NCI-H1048 (cell line): ENCODE measurements at places on chromosomes 2 and 18.

DNA sequence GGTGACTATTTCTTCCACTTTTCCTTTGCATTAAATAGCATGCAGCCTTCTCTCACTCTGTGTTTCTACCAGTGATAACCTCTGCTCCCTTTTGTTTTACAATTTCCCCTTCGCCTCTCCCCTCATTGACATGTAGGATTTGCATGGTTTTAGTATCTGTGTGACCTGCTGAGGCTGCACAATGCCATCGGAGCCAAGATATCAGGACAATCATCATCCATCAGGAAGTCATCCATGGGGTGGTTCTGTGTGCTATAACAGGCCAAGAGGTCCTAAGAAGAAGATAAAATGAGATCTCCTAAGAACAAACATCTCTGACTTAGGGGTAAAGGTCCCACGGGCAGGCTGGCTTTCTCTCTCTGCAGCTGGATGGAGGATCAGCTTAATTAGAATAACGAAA is 65.6 kb downstream of the EHD3 start:
- DNase-seq: no peak

GRCh38 chr2:56348392-56349210 is 164.8 kb downstream of the CCDC85A start:
- no peak for DNase-seq

DNA sequence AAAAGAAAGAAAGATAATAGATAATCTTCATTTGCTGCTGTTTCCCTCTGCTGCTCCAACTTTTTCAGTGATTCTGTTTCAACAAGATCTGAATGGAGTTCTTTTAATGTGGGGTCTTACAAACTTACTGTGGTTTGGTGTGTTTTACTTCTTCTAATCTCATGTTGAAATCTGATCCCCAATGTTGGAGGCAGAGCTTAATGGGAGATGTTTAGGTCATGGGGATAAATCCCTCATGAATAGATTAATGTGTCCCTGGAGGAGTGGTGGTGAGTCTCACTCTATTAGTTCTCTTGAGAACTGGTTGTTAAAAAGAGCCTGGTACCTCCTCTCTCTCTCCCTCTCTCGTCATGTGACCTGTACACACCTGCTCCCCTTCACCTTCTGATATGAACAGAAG is 442.4 kb downstream of the EPHA4 start:
- no peak for DNase-seq

DNA sequence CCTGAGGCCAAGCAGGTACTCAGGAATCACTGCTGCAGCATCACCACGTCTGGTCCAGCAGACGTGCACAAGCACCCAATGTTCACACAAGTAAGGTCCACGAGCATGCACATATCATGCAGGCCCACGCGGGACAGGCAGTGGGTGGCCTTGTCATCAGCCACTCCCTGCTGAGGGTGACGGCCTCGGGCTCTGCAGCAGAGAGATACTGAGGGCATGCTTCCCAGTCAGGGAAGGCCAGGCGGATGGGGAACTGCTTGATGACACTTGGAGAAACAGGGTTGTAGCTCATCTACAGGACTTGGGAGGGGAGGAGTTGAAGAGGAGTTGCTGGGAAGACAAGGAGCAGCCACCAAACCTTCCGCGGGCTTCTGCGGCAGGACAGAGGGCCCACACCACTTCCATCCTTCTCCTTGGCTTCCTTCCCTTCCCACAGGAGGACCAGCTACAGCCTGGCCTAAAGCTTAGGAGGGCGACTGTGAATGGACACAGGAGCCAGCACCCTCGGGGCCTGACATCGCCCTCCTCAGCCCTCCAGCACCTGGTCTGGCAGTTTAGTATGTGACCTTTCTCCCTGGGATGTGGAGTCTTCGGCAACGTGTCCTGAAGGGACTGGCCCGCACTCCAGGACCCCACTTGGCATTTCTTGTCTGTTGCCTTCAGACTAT is 15.2 kb downstream of the MFSD2B start:
- no peak for DNase-seq

DNA sequence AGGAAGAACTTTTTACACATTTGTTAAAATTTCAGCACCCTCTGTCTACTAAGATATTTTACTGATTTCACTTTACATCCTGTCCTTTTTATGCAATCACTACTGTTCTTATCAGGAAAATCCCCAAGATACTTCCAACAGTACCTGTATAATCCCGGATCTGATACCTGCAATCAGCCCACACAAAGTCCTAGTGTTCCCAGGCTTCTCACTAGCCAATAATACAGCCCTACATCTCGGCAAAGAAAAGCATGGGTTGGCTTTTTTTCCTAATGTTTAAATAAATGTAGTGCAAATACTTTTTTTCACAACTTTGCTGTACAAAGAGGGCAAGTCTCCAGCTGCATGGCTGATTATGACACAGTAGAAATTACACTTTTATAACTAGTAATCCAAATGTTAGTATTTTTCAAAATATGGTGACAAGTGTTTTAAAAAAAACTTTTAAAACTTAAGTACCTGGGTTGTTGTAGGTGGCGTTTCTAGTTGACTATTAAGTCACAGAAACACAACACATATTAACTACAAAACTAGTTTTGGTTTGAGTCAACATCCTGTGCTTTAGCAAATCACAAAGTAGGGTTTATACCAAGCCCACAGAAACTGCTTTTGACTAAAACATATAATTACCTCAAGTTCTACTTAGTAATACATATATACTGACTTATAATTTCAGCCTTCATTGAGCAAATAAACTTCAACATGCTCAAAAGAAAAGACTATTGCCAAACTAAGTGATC is 19.5 kb downstream of the CNOT11 start:
- no peak for DNase-seq

GRCh38 chr2:17912266-17912691 is 33.8 kb downstream of the KCNS3 start:
- no peak for DNase-seq

DNA sequence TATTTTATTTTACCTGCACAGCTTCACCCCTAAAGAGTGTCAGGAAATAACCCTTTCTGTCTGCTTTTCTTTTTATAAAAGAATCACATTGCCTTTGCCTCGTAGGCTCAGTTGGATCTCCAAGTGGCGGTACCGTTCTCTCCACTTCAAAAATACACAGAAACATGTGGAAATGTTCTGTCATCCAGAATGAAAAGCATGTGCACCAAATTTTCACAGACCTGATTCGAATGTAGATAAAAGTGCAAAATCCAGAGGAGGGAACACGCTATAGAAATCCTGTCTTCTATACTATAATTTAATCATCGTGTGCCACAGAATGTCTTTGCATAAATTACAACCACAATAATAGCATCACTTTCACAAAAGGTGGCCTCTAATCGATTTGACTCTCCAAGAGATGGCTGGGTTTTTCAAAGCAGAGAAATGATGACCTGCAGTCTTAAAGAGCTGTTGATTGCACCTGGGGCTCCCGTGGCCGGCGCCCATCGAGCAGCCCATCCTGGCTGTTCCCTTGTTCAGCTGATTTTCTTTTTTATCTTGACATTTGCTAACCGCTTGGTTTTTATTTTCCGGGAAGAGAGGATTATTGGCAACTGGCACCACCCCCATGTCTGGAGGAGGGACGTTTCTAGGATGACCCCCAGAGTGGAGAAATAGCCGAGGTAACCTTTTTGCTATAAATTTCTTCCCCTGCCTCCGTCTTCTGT is 290.2 kb downstream of the SOX11 start:
- no peak for DNase-seq

DNA sequence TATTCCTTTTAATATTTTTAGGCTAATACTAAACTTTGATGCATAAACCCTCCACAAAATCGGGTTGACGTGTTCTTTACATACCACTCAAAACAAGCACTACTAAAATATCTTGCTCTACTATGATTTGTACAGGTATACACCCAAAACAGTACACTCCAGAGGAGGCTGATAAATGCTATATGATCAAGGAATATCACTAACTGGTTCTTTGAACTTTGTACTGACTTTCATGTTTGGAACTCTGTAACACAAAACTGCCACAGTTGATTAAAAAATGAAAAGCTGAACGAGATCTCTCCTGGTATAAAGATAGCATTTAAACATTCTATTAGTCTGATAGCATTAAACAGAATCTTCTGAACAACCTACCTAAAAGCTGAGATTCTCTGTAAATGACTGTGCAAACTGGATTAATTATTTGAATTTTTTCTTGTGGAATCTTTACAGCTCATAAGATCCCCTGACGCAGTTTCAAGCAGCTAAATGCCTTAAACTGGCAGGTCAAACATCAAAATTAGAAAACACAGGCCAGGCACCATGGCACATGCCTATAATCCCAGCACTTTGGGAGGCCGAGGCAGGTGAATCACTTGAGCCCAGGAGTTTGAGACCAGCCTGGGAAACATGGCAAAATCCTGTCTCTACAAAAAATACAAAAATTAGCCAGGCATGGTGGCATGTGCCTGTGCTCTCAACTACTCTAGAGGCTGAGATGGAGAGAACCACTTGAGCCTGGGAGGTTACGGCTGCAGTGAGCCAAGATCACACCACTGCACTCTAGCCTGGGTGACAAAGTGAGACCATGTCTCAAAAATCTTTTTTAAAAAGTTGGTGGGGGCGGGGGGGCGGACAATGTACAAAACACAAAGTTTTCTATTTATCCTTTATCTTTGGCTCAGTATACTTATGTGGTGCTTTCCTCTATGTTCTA is 150.6 kb downstream of the EXOC6B start:
- DNase-seq: no peak

DNA sequence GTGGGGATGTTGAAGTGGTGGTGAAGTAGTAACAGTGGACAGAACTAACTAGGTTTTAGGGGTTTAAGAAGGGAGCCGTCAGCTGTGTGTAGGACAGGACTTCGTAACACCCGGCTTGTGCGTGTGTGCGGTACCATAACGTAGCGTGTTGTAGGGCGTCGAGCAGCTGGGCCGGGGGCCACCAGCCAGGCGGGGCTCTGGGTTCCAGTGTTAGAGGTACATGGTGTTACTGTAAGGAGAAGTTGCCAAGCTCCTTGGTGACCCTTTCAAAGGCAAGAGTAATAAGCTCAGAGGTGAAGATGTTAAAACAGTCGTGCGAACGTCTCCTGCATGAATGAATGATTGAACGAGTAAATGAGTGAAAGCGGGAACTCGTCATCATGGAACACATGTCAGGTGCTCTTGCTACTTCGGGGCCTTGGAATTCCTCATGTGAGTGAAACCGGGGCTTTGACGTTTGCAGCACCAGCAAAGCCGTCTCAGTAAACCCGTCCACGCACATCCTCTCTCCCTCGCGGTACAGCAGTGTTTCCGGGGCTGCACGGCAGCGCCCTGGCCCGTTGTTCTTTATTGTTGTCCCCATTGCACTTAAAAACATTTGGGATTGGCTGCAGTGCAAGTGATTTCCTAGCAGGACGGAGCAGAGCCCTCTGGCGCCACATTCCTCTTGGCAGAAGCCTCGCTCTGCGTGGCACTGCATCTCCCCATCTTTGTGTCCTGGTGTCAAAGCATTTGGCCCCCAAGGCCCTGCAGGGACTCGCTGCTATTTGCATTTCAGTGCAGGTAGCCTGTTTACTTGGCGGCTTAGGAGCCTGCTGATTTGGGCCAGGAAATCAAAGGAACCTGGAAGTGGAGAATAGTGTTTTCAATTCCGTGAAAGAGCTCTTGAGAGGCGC is 115.0 kb downstream of the GBX2 start:
- DNase-seq: no peak

DNA sequence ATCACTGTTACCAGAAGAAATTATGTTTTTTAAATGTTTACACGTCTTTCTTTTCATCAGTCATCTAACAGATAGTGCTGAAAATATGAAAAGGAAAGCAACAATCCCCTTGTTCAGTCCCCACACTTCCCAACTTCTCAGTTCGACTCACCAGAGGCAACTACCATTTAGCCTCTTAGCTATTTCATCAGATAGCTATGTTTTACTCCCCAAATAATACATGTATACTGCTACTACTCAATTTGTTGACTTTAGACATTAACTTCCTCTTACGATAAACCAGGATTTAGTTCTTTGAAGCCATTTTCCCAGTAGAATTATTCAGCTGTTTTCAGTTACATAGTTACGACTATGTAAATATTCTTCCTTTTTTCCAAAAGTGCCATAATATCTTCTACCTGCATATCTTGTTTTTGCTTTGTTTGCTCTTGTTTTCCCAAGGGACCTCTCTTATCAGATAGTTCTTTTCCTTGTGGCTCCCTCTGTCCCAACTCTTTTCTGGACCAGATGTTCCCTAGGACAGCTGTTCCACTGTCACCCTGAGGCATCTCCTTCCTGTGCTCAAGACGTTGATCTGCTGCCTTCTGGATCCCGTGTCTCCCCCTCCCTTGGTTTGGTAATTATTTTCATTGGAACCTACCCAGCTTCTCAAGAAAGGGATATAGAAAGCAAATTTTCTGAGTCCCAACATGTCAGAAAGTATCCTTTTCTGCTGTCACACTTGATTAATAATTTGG is 289.3 kb upstream of the TANK start:
- no peak for DNase-seq

GRCh38 chr2:100260712-100261620 is 61.3 kb downstream of the LONRF2 start:
- no peak for DNase-seq

GRCh38 chr2:47899915-47900816 is 6.1 kb downstream of the FBXO11 start:
- no peak for DNase-seq

DNA sequence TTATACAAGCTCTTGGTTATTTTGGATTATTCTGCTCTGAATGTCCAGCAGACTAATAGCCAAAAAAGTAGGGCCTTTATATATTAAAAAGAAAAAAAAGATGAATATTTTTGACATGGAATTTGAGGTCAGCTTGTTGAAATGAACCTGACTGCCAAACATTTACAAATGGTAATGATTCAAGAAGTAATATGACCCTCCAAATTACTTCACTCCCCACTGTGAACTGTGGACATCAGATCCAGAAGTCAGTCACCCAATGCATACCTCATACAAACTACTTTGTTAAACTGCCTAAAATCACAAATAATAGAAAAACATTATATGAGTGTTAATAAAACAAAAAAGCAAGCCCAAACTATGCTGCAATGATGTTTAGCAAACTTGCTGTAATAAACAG is 10.0 kb downstream of the EPG5 start:
- DNase-seq: no peak

GRCh38 chr2:234158812-234159211 is 108.3 kb downstream of the SPP2 start:
- DNase-seq: no peak

GRCh38 chr2:237722616-237723015 is 76.0 kb upstream of the RBM44 start:
- DNase-seq: no peak

GRCh38 chr2:41972179-41972578 is 75.6 kb upstream of the PKDCC start:
- DNase-seq: no peak

DNA sequence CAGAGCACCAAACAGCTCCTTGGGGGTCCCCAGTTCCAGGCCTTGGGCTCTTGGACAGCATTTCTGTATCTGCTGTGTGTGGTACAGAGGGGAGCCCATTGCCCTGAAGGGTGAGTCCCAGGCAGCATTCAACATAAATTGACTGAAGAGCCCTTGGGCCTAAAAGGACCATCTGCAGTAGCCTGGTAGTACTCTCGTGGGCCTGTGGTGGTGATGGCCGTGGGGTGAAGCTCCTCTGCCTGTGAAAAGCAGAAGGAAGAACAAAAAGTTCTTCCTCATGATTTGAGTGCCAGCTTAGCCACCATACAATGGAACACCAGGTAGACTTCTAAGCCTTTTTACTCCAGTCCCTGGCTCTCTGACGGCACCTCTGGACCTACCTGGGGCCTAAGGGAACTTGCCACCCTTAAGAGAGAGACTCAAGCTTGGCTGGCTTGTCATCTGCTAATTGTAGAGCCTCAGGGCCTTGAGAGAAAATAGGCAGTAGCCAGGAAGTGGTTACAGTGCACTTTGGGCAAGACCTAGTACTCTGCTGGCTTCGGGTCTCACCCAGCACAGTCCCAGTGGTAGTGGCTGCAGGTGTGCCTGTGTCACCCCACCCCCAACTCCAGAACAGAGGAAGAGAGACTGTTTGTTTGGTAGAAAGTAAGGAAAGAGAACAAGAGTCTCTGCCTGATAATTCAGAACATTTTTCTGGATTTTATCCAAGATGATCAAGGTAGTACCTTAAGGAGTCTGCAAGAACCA is 84.6 kb upstream of the CERS6 start:
- no peak for DNase-seq
